ENCODE measurements at places on chromosomes 12 and 14.
A peak's percentile ranks its signal among the peaks of the same experiment; 100 is the strongest.

- DNase-seq, result no peak
These were observed 57.1 kb downstream of the ANO4 start for GRCh38 chr12:100851637-100852036.

GRCh38 chr12:6828781-6829535 is 751 bp downstream of the P3H3 start:
- peak; percentile 44 for DNase-seq

DNA sequence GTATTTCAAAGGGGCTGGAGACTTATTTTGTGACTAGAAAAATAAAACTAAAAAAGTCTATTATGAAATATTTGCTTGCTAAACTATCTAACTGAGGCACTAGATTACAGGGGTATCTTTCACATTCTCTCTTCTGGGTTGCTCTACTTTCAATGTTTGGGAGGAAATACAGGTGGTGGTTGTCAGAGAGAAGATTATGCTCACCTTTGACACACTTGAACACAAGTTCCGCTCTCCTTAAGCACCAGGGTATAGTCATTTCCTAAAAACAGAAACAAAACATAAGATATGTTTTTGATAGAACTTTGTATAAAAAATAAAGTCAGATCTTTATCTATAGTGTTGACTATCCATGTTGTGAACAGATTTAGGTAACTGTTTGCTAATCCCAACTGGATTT is 45.4 kb upstream of the FGF6 start:
- DNase-seq, result no peak

- DNase-seq, result no peak
These were observed 477.0 kb downstream of the SOX5 start for GRCh38 chr12:23472329-23472971.

DNA sequence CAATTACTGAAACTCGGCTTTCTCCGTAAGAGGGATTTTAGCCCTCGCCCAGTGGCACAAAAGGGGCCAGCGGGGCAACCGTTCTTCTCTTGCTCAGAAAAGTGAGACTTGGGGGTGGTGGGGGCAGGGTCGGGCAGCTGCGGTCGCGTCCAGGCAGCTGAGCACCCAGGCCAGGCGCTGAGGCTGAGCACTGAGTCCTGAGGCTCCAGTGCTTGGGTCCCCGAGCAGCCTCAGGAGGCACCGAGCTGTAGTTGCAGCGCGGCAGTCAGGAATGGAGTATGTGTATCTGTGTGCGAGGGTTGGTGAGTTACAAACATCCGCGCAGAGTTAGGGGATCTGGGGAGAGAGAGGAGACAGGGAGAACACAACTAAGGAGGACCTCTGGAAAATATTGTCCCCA is 4.1 kb upstream of the HOXC6 start:
- DNase-seq, result no peak

DNA sequence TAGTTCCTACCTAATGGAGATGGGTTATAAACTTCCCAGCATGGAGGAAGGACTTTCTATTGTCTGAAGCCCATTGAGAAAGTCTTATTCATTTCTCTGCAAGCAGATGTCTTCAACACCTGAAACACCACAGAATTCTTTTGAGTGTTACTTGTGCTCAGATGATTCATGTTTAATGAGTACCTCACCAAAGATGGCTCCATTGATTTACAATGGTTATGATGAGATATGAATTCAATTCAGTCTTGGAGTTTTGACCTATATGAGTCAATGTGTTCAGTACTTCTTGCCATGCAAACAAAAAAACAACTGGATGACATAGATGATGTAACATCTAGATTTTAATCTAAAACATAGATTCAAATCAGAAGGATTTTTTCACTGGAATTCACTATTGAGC is 15.4 kb upstream of the PAWR start:
- no peak for DNase-seq

DNA sequence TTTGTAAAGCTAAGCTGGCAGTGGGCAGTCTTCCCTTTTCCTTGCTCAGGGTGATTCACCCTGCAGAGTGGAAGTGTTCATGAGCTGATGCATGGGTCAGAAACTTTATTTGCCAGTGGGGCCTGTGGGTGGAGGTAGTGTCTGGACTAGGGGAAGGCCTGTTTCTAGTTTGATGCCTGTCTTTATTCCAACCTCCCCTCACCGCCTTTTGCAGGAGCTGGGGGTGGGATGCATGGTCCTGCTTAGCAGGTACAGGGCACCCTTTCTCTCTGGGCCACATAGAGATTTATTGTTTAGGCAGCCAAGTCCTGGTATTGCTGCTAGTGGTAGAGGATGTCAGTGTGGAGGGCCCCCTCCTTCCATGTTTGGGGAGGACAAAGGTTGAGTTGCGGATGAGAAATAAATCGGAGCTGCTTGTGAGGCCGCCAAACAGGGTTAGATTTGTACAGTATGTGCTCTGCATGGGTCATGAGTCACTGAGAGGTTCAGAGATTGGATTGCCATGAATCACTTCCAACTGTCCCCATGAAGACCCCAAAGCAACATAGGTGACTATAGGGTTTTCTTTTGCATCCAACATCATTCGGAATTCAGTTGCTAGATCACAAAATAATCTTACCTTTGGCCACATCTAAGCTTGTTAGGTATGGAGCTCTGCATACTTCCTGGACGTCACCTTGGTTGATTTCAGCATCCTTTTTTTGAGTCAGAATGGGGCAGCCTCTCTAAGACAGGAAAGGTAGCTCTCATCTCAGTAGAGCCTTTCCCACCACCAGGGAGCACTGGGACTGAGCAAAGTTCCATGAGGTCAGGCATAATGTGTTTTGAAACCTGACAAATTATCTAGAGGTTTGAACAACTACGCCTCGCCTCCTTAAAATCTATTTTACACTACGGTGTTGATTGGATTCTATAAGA is 8.8 kb downstream of the SMOC1 start:
- DNase-seq, result no peak

DNA sequence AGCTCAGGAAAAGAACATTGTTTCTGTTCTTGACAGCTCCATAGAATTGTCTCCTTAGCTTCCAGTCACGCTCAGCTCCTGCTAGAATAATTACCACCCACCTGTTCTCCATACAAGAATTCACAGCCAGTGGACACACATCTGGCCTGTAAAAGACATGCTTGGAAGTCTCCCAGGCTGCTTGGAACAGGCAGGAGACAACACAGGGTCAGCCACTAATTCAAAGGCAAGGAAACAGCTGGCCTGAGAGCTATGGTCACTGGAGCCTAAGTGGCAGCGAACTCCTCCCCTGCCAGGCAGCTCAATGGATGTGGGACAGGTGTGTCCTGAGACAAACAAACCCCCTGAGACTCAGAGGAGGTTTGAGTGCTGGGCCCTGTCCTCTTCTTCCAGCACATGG is 22.9 kb upstream of the LTBP2 start:
- DNase-seq, result no peak

GRCh38 chr14:41859336-41859735 is 252.7 kb downstream of the LRFN5 start:
- DNase-seq, result no peak

DNA sequence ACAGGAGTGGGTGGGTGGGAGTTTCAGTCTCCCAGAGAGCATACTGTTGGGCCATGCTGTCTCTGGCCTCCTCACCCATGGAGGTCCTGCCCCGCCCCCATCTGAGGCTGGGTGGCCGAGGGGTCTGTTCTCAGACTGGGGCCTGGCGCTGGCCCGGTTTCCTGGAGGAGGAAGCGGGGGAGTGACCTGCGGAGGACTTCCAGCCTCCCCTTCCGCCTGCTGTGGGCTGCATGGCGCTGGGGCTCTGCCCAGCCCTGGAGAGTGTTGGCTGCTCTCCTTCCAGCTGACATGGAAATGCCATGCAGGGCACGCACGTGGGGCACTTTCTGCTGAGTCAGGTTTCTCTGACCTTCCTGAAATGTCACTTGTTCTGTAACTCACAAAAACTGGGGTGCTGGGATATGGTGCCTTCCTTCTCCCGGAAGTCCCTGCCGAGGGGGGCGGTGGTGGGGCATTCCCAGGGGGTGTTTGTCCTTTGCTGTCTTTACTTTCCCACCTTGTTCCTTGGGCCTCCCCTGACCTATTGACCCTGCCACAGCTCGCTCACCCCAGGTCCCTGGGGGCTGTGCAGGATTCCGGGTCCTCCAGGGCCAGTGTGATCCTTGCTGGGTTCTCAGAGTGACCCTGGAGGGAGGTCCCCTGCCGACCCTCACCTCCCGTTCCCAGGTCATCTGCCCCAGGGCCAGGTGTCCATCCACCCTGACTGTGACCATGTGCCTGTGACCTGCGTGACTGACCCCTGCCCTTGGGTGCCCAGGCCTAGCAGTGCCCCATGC is 23.6 kb downstream of the PACS2 start:
- peak; percentile 64 for DNase-seq

- peak; percentile 79 for DNase-seq
These were observed 920 bp downstream of the CDK17 start for GRCh38 chr12:96399120-96399918.

DNA sequence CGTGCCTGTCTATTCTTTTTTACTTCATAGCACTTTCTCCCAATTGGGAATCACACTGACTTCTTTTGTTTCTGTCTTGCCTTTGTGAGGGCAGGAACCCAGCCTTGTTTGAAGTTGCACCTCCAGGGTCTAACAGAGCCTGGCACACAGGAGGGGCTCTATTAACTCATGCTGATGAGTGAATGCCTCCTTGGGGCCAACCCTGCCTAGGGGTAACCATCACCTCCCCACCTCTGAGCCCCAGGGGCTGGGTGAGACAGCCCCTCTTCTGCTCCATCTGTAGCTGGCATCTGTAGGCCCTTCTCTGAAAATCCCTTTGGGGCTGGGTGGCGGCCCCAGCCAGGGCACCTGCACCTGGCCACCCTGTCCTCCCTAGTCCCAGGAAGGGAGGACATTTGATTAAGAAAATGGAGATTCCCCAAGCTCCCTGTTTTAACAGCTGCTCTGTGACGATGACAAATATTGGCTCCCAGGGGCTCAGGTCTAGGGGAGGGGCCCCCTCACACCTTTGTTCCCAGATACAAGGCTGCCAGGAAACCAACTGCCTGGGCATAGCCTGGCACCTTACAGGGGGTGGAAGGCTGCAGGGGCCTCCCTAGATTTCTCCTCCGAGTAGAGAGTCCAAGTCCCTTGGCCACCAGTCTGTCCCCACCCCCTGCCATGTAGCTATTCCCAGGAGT is 11.8 kb downstream of the TAMALIN start:
- DNase-seq, result no peak

GRCh38 chr12:30458453-30458852 is 237.2 kb downstream of the IPO8 start:
- no peak for DNase-seq

All from Ammon's horn (tissue), 1 donor.